Iris pigment epithelial cell (primary cell): ENCODE measurements at places on chromosomes 13 and 19.
A peak's percentile ranks its signal among the peaks of the same experiment; 100 is the strongest.

DNA sequence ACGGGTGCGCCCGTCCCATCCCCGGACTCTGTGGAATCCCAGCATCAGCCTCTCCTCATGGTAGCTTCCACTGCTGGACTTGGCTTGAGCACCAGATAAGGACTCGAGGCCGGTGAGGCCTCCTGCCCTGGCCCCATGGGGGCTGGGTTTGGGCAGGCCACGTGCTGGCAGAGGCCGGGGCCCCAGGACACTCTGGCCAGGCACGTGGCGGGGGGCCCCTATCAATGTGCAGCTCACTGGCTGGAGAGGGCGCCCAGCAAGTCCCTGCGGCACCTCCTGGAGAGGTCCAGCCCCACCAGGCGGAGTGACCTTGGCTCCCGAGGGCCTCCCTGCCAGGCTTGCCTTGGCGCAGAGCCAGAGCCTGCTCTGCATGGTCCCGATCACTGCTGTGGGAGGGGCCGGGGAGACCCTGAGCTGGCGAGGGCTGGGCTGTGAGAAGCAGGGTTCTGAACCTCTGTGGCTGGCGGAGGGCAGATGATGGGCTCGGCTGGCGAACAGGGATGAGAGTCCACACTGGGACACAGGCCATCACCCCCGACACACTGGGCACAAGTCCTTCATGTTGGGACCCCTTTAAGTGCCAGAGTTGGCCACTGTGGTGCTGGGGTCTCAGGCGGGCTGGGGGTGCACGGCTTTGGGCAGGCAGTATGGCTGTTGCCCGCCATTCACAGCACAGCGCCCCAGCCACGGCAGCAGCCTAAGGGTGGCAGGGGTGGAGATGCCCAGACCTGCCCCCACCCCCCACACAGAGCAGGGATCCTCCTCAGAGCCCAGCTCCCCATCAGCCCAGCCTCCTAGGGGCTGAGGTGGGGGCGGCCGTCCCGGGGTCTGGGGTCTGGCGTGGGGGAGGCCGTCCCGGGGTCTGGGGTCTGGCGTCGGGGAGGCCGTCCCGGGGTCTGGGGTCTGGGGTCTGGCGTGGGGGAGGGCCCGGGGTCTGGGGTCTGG is 19.1 kb downstream of the CEBPG start:
- no peak for DNase-seq

DNA sequence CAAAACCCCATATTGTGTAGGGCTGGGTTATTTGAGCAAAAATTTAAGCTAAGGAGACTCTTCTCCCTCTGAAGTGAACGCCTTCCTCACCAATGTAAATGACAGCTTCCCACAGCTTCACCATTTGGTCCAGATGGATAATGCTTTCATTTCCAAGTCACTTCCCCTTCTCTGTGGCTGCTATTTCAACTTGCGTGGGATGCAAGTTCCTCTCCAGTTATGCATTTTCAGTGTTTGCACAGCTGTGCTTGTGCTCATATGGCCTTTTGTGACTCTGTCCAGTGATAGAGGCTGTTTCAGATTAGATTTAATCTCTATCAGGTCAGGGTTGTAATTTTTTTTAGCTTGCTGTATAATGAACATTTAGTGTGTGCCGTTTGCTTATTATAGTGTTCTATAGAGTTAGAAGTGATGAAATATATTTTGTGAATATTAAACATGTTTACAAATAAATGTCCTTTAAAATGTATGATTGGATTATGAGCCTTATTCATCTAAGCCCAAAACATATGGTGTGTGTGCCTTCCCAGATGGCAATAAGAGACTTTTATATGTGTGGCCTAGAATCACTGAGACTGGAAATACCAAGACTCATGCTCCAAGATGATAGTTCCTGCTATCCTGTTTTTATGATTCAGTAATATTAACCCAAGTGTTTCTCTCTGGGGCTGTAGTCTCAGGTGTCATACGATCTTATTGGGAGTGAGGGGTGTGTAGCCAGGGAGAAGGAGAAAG is 86.6 kb downstream of the TNFRSF19 start:
- peak; percentile 78 for DNase-seq

GRCh38 chr13:110528911-110529310 is 32.6 kb downstream of the RAB20 start:
- no peak for DNase-seq

- DNase-seq = peak; percentile 3
Measured at GRCh38 chr13:91242652-91243051, 104.8 kb upstream of the MIR17HG start.

GRCh38 chr19:46880431-46880830 is 19.6 kb downstream of the ARHGAP35 start:
- DNase-seq = no peak

- DNase-seq = no peak
Measured at GRCh38 chr13:59371229-59371628, 792.5 kb downstream of the DIAPH3 start.

DNA sequence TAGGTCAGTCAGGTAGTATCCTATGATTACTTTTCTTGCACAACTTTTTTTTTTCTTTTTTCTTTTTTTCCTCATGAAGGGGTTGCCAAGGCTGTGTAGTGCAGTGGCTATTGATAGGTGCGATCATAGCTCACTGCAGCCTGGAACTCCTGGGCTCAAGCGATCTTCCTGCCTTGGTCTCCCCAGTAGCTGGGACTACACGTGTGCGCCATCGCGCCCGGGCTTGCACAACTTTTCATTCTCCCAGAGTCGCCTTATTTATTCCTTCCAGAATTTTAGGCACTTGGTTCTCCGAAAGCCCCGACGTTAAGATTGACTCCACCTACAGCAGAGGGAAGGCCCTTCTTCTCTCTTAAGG is 867 bp upstream of the ZNF613 start:
- DNase-seq = no peak

DNA sequence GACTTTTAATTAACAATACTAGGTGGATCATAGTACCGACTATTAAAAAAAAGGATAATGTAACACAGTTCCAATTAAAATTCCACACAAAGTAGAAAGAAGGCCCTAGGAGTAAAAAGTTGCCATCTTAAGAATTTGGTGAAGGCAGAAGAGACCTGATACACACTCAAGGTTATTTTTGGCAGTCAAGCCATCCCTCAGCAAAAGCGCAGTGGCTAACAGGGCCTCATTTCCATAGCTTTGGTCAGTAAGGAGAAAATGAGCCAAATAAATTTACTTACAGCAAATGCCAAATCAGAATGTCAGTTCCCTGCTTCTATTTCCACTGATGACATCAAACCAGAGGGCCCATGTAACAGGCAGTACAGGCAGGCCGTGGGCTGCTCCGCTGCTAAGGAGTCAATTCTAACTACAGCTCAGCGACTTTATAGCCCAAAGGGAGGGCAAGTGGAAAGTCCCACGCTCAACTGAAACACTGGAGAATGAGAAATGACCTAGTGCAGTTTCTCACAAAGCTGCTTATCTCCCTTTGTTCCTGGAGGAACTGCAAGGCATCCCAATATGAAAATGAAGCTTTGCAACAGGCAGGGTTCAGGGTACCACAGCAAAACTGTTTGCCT is 6.3 kb downstream of the ARGLU1 start:
- peak; percentile 56 for DNase-seq

GRCh38 chr19:7492142-7492541 is 3.3 kb upstream of the PEX11G start:
- peak; percentile 78 for DNase-seq

DNA sequence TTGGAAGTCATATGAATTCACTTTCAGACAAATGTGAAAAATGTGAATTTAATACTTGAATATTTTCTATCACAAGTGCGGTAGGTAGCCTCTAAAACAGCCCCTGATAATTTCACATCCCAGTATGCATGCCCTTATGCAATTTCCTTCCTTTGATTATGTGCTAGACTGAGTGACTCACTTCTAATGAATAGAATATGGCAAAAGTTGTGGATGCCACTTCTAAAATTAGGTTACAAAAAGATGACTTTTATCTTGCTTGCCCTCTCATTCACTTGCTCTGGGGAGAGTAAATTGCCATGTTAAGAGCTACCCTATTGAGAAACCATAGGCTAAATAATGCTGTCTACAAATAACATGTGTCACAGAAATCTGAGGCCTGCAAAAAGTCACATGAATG is 402.5 kb upstream of the PCDH9 start:
- DNase-seq = peak; percentile 47

DNA sequence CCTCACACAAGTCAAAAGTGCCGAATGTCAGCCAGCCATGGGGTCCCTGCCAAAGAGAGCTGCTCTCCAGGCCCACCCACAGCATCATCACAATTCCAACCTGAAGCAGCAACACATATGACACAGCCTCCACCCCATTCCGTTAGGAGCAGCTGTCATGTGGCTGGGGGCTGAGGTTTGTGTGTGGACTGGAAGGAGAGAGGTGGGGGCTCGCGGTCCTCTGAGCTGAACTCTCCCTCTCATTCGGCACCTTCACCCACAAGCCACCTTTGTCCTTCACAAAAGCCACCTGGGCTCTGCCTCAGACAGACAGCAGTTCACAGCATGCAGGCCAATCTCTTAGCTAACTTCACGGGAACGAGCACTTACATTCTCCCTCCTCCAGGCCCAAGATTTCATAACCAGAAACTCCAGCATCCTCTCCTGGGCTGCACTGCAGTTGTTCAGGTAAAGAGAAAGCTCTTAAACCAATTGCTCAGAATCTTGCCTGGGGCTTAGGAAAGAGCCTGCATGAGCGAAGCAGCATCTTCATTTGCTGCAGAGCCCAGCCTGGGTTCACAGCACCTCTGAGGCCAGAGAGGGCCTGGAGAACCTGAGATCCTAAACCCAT is 7.2 kb downstream of the RAB20 start:
- DNase-seq = no peak

DNA sequence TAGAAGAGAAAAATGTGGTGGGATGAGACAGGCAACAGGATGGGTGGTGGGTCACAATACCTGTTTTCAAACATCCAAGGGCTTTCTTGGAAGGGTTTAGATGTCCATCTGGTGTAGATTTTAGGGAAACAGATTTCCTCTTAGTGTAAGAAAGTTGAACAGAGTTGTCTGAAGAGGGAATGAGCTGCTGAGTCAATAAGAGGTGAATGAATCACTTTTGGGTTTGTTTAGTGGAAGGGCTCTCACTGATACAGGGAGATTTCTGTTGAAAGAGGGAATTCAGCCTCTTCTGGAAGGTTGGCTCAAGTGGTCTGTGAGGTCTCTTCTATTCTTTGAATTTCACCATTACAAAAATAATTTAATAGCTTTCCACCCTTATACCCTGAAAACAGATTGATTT is 54.6 kb downstream of the LACC1 start:
- no peak for DNase-seq

DNA sequence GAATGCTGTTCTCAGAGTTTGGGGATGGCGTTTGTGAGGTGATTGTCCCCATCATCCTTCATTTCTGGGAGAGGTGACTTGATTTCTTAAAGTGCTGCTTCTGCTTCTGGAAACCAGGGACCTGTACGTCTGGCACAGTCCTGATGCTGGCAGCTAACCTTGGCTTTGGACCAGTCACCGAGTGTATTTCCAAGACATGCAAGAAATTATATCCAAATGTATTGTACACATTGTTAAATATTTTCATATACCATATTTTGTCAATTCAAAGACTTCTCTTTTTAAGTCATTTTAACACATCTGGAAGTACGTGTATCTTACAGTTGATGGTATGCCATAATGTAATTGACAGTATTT is 97.4 kb downstream of the ARHGEF7 start:
- DNase-seq = no peak

DNA sequence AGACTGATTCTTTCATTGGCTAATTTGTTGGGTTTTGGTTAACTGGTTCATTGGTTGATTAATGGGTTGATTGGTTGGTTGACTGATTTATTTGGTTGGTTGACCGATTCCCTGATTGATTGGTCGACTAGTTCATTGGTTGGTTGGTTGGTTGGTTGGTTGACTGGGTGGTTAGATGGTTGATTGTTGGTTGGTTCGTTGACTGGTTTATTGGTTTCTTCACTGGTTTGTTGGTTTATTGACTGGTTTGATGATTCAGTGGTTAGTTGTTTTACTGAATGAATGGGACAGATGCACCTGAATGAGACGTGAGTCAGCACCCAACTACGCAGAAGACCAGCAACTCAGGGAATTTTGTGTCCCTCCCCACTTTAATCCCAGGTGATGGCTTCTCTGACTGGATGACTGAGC is 2.7 kb upstream of the NUP62 start:
- DNase-seq = no peak

GRCh38 chr13:29605860-29606526 is 10.5 kb upstream of the SLC7A1 start:
- DNase-seq = no peak

- no peak for DNase-seq
Measured at GRCh38 chr13:37526710-37527473, 71.7 kb downstream of the POSTN start.

- DNase-seq = no peak
Measured at GRCh38 chr19:41876847-41877832, at the start of gene CD79A. TSS of gene CD79A (plus strand) at chr19:41877279. CDS start at chr19:41877305, 26 bp downstream.

DNA sequence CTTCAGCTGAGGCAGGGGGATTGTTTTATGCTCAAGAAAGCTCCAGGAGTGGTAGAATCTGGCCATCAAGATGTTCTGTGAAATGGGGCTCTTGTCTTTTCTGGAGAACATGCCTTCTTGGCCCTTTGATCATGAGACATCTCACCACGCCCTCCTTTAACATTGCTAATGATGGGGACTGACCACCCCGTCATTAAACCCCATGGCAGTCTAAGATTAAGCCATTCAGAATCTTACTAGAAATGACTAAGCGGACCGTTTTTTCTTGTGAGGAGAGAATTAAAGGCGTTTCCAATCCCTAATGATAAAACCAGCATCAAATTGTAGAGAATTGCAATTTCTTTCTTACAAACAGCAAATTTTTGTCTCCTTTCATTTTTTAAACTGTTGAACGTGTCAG is 89.4 kb downstream of the COL4A2 start:
- DNase-seq = no peak

GRCh38 chr13:26673890-26674289 is 86.7 kb downstream of the GPR12 start:
- no peak for DNase-seq

DNA sequence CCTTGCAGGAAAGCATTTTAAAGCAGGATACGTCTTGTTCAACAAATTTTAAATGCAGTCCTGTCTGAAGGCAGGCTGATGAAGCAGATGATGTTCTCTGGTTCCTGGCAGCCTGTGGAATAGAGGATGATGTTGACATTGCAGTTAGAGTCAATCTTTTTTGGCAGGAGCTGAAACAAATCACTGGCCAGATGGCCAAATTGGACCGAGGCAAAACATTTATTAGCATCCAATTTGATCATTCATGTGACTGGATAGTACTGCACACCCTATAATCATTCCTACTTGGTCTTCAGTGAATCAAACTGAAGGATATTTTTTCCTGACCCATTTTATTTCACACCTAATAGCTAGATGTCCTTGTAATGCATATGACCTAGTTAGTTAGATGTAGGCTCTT is 172.2 kb upstream of the SLC10A2 start:
- DNase-seq = no peak

DNA sequence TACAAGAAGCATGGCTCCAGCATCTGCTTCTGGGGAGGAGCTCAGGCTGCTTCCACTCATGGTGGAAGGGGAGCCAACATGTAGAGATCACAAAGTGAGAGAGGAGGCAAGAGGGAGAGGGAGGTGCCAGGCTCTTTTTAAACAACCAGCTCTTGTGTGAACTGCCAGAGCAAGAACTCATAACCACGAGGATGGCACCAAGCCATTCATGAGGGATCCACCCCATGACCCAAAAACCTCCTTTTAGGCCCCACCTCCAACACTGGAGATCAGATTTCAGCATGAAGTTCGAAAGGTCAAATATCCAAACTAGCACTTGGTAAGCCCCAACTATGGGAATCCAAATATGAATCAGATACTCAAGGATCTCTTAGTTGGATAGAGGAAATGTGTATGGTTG is 131.2 kb downstream of the RXFP2 start:
- DNase-seq = peak; percentile 3
